ENCODE measurements at places on chromosomes 16 and 17. TPM values are rescaled to one million over a fixed set of nuclear protein-coding genes. Genes with fewer than 3 reads are reported as not detected.
A peak's percentile ranks its signal among the peaks of the same experiment; 100 is the strongest.

- no peak for DNase-seq
Measured at GRCh38 chr17:76635039-76635438, 8.5 kb downstream of the ST6GALNAC1 start.

DNA sequence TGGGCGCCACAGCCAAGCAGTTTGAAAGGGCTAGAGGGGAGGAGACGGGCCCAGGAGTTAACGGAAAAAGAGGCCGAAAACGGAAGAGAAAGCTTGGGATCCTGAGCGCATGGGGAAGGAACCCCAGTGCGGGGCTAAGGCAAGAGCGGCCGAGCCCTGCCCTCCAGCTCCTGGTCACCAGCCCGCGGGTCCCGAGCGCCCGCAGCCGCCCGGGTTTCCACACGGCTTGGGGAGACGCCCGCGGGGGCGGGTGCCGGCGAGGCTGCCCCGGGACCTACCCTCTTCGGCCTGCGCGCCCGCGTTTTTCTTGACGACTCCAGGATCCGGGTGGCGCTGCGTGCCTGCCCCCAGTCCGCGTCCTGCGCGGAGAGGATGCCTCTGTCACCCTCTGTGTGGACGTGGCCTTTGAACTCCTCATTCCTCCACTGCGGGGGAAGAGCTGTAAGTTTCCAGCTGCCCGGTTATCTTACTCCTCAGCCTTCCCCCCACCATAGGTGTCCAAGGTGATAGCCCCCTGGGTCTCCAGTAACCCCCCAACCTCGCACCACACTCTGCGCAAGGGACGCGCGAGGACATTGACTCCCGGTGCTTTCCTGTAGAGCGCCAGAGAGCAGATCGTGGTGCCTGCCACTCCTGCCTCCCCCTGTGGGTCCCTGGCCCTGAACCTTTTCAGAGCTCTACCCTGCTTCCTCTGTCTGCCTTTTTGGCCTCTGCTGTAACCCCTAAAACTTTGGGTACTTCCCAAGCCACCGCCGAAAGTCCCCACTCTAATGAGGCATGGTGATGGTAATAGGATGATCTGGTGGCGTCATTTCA, 1.7 kb upstream of the CDH11 start:
- no peak for DNase-seq

GRCh38 chr17:38320482-38320881, 23.3 kb downstream of the GPR179 start:
- DNase-seq: no peak

DNA sequence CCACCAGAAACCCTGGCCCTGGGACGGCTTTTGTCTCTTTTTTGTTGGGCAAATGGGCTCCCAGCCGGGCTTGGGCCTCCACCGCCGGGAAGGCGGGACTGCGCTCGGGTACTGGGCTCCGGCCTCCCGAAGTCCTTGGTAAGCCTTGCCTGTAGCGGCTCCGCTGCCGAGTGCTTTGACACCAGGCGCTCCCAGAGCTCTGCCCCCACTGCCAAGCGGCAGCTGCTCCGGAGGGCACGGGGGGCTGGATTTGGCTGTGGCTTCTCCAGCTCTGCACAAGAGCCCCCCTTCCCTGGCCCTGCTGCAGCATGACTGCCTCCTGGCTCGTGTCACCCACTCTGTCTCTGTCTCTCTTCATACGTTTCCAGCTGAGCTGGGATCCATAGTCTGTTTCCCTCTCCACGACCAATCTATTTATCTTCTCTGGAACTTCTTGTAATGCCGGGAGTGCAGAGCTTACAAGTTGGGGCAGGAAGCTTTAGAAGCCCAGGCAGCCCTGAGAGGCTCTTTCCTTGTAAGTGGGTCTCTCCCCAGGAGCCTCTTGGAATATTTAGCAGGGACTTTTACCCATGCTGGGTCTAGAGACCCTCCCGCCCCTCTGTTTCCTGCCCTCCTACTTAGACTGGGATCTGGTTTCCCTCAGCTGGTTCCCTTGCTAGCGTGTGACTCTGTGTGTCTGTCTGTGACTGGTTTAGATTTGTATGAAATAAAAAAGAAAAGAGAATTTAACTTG, 246.9 kb upstream of the GSE1 start:
- DNase-seq: peak; percentile 44

DNA sequence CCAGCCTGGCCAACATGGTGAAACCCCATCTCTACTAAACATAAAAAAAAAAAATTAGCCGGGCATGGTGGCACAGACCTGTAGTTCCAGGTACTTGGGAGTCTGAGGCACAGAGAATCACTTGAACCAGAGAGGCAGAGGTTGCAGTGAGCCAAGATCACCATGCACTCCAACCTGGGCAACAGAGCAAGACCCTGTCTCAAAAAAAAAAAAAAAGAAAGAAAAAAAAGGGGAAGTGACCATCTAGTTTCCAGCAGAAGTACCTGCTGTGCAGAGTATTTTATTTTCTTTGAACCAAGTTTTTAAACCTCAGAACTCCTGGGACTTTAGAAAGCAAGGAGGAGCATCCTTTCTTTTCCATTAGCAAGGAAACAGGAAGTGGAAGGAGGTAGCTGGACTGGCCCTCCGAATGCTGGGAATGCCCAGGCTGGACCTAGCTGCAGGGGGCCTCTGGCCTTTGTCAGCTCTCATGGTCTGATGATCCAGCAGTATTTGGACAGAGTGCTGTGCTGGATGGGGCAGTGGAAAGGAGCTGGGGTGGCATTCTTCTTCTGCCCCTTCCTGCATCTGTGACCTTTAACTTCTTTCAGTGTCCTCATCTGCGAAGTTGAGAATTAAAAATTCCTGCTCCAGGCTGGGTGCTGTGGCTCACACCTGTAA, 6.6 kb downstream of the GID4 start:
- DNase-seq: no peak

DNA sequence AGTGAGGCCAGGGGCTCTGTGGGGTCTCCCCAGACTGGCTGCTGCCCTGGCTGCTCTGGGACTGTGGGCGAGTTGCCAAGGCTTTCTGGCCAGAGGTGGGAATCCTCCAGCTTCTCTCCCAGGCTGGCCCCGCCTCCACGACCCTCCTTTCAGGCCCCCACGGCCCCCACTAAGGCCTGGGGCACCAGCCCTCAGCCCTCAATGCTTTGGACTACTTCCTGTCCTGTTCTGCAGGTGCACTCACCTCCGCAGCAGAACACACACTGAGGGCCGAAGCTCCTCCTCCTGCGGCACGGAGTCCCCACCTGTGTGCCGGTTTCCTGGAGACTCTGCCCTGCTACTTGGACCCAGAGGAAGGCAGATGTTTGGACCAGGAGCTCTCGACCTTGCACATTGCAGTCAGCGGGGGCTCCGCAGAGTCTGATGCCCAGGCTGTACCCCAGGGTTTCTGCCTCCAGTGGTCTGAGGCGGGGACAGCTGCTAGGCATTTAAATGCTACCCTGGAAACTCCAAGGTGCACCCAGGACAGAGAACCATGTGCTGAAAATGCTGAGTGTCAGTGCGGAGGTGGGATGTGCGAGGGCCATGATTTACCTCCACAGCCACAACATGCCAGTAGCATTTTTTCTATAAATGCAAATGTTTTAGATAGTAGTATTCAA, 223.8 kb downstream of the IRF8 start:
- peak; percentile 43 for DNase-seq

DNA sequence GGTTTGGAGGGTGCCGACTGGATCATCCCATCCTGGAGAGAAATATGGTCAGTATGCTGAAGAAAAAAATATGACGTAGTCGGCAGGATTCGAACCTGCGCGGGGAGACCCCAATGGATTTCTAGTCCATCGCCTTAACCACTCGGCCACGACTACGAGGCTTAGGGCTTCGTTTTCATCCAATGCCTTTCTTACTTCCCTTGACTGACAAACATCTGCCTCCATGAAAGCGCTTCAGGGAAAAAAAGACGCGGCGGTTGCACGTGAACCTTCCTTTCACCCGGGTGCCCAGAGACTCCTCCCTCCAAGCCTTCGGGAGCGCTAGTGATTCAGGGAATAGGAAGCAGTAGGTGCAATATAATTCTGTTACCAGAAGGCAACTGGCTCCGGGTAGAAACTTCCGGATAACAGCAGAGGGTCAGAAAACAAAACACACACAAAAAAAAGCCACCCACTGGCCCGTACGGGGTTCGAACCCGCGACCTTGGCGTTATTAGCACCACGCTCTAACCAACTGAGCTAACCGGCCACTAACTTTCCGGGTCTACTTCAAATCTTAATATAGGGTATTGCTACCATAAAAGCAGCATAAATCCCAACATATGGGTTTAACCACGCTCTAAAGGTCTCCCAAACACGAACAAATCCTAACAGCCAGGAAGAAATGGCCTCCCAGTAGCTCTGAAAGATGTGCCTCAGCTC, 16.3 kb upstream of the AURKB start:
- peak; percentile 81 for DNase-seq

GRCh38 chr16:4660454-4661007, 32.8 kb upstream of the NUDT16L1 start:
- no peak for DNase-seq

- no peak for DNase-seq
Measured at GRCh38 chr16:51523400-51523799, 372.3 kb upstream of the SALL1 start.

- DNase-seq: peak; percentile 79
Measured at GRCh38 chr17:40909351-40909750, 24.3 kb upstream of the KRT20 start.

DNA sequence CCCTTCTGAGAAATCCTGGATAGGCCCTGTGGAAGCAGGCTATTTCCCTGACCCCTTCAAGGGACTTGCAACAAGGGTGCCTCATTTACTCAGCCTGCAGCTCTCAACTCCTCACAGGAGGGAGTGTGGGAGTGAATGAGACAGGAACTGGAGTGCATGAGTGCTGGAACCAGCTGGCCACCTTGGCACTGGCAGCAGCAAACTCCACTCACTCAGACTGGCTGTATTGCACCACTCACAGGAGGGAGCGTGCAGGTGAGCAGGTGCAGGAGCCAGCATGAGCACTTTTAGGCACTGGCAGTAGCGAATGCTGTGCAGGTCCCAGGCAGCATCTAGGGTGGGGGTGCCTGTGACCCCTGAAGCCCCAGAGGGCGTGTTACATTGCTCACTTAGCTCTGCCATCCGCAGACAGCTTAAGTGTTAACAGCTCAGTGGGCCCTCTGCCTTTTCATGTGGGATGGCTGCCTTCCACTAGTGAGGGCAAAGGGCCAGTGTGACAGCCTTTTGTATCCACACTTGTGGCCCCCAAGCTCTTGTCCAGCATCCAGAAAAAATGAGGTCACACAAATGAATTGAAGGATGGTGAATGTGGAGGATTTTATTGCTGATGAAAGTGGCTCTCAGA, 11.0 kb upstream of the ZNHIT3 start:
- DNase-seq: no peak

The PPY gene
- total RNA-seq: not detected

The CLEC18A gene
- 0.46 TPM for total RNA-seq

The KRTAP3-2 gene
- not detected for total RNA-seq

The USP6 gene
- total RNA-seq: 0.20 TPM

The HS3ST3B1 gene
- 13.1 TPM for total RNA-seq

The C16orf92 gene
- total RNA-seq: not detected

Measured in WTC11 (cell line).